Activated T-helper 1 cell treated with anti-CD3 and anti-CD28 coated beads, Interleukin-2, amount 50 U/mL, for 16 hours (primary cell): ENCODE measurements at places on chromosomes 5 and 9.
A peak's percentile ranks its signal among the peaks of the same experiment; 100 is the strongest.

DNA sequence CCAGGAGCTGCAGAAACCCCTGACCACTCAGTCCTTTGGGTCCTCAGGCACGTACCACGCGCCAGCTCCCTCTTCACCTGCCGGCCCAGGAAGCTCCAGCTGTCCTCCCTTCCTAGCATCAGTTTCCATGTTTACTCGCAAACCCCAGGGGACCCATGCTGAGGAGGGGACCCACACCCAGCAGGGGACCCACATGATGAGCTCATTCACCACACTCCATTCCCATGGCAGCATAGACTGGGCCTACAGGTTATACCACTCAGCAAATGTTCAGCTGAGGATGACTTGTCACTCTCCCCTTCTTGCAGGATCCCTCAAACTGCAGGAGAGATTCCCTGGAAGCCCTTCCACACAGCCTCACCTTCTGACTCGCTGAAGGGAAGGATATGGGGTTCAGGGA lies 73.5 kb upstream of the GALNT10 start:
- DNase-seq = no peak

DNA sequence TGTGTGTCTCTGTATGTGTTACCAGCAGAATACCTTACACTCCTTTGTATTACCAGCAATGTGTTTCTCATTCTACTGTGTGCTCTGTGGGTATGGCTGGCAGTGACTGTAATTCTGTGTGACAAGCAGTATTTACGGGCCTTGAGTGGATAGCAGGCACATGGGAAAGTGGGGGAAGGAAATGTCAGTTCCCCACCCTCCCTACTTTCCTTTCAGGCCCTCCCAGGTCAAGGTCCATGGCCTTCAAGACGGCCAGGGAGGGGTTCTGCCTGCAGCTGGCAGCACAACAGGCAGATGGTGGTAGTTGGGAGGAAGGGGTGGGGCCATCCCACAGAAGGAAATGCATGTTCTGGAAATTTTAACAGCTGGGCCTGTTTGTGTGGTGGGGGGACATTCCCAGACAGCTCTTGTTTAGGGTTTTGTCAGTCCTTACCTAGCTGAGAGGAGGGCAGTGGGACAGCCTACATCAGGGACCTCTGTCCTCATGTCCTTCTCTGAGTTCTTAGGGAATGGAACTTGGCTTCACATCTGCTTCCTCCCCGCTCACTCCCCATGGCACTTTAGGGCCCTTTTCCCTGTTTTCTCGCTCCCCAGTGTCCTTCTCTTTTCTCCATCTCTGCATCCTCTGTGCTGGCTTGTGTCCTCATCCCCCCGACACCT lies 14.6 kb upstream of the TNIP1 start:
- DNase-seq = no peak

DNA sequence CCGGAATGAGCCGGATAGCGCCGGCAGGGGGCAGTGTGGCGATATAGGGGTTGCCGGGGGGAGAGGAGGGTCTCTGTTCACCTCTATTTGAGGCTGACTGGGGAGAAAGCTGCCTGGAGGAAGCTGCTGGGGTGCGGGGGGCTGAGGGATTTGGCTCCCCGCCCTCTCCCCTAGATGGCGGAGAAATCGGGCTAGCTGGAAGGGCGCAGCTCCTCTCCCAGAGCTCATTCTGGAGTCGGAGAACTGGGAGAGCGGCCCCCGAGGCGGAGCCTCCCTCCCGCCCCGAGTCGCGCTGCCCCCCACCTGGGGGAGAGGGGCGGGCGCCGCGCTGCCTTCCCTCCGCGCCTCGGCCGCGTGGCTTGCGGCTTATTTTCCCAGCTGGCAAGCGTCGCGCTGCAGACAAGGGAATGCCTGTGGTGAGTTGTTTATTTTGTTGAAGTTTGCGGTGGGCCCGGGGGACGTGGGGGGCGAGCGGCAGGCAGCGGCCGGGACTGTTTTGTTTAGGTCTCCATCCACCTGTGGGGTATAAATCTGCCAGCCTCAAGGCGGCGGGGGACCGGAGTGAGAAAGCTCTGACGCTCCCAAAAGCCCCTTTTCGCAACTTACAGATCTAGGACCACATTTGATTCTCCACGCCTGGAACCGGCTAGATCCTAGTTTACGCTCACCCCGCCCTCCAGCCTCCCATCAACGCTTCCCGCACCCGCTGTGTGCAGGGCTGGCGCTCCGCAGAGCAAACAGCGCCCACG lies 4.1 kb upstream of the RGMB start:
- peak; percentile 30 for DNase-seq

GRCh38 chr9:90770927-90771326 lies 30.7 kb upstream of the SYK start:
- DNase-seq = no peak

GRCh38 chr5:146589028-146589345 lies 73.0 kb upstream of the GPR151 start:
- DNase-seq = no peak

DNA sequence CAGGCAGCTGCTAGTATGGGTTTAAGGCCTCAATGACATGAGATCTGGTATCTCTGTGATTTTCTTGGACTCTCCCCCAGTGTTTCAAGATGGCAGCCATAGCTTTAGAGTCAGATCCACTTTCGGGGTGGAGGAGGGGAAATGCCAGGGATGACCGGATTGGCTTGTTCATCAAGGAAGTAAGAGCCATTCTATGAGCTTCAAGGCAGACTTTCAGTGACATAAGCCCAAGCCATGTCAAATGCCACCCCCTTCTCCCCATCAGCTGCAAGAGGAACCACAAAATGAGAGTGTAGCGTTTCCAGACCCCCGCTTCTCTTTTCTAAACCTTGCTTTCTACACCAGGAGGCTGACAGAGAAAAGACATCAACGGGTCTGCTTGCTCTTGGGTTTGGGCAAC lies 271.8 kb downstream of the PSAT1 start:
- DNase-seq = no peak

- no peak for DNase-seq
Measured at GRCh38 chr9:29730163-29730562, 2156.9 kb upstream of the C9orf72 start.
